NCI-H146 (cell line): ENCODE measurements at places on chromosomes 3 and 15.

- no peak for DNase-seq
Observed at GRCh38 chr15:76625267-76625666, 279.9 kb downstream of the SCAPER start.

- DNase-seq = no peak
Observed at GRCh38 chr15:53196242-53196641, 406.1 kb upstream of the ONECUT1 start.

DNA sequence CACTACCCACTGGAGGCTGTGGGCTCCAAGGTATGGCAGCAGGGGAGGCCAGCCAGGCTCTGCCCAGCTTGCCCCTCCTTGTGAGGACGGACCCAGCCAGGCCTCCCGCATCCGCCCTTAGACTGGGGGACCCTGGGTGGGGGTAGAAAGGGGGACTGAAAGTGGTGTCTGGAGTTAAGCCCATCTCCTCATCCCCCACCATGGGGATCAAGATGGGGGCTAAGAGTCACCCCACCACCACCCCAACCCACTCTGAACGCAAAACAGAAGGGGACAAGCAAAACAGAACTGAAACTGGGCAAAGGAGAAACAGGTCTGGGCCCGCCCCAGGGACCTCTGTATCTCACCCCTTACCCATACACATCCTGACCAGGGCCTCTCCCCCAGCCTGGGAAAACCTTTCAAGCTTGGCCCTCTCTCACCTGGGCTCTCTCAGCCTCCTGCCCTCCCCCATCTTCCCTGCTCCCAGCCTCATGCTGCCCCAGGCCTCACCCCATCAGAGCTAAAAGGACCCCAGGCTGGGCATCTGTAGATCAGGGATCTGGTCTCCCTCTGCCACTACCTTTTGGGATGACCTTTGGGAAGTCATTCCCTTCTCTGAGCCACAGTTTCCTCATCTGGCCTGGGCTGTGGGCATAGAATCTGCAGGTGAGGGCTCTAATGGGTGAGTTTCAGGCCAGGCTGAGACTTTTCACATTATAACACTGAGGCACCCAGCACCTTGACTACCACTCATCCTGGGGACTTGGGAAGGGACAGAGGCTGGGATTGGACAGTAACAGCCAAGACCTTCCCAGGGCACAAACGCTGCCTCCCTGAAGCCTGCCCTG, 30.0 kb upstream of the CYP11A1 start:
- DNase-seq = no peak

- DNase-seq = no peak
Observed at GRCh38 chr3:45964139-45964538, 20.9 kb downstream of the CXCR6 start.
